ENCODE measurements at places on chromosomes 7 and 10.

- DNase-seq = no peak
Measured at GRCh38 chr7:115217373-115217772, 295.5 kb downstream of the MDFIC start.

- peak; percentile 51 for DNase-seq
Measured at GRCh38 chr10:126504063-126504760, 115.9 kb upstream of the ADAM12 start.

GRCh38 chr7:63080831-63081230 lies 917.8 kb upstream of the ZNF722 start:
- DNase-seq = no peak

DNA sequence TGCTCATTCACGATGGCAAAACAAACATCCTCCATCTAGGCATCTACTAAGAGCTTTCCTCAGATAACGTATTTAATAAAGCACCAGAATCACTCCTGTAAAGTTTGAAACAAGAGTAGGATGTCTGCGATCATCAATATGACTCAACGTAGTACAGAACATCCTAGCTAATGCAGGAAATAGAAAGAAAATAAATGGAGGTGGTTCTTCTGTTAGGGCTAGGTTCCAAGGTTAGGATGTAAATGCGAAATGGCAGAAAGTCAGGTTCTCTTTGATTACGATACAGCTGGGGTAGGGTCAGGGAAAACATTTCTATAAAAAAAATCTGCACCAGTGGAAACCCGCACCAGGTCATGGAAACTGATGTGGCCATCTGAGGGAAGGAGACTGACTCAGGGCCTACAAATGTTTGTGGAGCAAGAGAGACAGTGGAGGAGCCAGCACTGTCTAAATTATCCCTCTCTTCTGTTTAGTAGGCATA lies 29.1 kb downstream of the CCDC6 start:
- DNase-seq = no peak

DNA sequence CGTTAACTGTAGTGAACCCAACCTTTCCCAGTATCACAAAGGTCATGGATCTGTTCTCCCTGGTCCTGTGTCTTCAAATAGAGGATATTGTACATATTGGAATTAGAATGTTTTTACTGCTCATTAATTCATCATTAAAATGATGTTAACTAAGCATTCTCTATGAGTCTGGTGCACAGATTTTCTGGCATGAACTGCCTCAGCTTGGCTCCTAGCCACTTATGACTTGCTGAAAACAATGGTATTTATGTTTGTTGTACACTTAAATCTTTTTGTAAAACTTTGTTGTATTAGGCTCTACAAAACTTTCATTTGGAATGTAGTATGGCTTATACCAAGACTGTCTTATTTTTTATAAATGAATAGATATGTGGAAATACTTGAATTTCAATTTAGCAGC lies 329.4 kb downstream of the TFEC start:
- no peak for DNase-seq

DNA sequence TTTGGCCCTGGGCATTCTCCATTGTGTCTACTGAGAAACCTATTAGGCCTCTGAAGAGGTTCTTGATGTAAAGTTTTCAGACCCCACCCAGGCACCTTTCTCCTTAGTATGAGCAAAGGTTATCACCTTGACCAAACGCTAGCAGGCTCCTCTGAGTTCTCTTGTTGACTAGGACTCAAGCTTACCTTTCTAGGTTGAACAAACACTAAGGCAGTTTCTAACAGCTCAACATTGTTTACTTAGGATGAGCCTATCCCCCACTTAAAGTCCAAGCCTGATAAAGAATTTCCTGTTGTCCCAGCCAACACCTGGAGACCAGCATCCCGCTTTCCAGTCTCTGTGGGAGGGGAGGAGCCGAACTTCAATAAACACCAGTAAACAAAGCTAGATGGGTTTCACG lies 26.3 kb upstream of the ITGB8 start:
- no peak for DNase-seq

Measured in A172 (cell line).